ENCODE measurements at places on chromosomes 5 and 9.

DNA sequence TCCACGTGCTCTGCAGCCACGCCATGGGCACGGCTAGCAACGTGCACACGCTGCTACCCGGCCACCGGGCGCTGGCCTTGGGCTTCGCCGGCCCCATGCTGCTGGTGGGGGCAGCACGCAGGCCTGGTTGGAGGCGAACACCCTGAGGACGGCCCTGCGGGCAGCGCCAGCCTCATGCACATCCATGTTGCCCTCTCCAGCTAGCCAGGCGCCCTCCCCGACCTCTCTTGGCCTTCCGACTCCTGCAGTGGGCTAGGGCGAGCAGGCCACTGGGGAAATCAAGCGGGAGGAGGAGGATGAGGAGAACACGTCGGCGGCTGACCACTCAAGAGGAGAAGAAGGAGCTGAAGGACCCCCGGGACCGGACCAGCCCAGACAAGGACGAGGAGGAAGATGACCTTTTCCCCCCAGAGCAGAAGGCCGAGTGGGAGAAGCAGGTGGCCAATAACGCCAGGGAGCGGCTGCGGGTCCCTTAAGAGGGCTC is 73.3 kb downstream of the INSL6 start:
- DNase-seq = no peak

GRCh38 chr9:78397454-78397853 is 100.5 kb downstream of the PSAT1 start:
- DNase-seq = no peak

GRCh38 chr5:82859451-82860140 is 217.6 kb downstream of the TMEM167A start:
- DNase-seq = no peak

DNA sequence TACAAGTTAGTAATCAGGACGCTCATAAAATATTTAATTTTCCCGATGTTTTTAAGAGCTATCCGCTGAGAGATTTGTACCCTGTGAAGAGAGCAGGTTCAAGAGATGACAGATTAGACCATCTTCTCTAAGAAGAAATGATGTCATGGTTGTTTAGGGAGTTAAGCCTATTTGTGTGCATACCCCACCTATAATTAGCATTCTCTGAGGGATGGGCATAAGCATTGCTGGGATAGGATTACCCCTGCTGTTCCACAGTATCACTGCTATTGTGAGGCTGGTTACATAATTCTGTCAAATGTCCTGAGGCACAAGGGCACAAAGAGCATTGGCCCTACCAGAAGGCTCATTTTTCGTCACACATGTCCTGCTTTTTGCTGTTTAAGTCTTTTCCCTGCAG is 687.0 kb downstream of the CETN3 start:
- no peak for DNase-seq

DNA sequence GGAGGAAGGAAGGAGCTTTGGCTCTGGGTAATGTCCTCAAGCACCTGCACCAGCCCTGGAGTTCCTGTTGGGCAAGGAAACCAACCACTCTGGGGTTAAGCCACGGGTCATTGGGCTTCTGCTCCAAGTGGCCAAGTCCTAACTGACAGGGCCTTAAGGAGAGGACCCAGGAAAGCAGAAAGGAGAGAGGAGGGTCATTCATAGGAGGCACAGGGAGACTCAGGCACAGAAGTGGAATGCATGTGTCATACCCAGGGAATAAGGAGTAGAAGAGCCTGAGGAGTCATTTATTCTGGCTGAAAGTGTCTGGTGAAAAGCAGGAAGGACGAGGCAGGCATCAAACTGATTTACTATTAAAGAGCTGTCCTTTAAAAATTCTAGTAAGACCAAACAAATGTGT is 129.2 kb downstream of the DMRT2 start:
- no peak for DNase-seq

DNA sequence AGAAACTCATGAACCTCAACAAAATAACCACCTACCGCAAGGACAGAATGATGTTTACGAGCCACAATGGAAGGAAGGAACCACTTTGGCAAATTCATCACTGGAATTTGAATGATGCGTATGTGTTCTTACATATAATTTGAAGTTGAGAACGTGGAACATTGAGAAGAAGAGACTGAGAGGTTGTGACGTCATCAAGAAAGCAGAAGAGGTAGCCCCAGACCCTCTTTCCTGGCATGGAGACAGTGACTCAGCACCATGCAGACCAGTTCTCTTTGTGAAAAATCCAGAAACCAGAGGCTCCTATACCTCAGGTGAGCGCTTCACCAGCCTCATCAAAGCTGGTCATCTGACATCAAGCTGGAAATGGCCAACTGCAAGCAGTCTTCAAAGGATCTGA is 124.5 kb downstream of the PDZD2 start:
- DNase-seq = no peak

All from NCI-H446 treated with DMSO at 0.1 percent for 48 hours (cell line).